Hematopoietic multipotent progenitor cell treated with erythropoietin and hydrocortisone succinate and interleukin-3 and kit ligand, for 15 days (in vitro differentiated cells): ENCODE measurements at places on chromosomes 6 and 20.

GRCh38 chr20:35511814-35512420 lies 17.5 kb downstream of the C20orf173 start:
- peak; percentile 65 for DNase-seq

GRCh38 chr6:93222071-93222851 lies 197.1 kb downstream of the EPHA7 start:
- no peak for DNase-seq

DNA sequence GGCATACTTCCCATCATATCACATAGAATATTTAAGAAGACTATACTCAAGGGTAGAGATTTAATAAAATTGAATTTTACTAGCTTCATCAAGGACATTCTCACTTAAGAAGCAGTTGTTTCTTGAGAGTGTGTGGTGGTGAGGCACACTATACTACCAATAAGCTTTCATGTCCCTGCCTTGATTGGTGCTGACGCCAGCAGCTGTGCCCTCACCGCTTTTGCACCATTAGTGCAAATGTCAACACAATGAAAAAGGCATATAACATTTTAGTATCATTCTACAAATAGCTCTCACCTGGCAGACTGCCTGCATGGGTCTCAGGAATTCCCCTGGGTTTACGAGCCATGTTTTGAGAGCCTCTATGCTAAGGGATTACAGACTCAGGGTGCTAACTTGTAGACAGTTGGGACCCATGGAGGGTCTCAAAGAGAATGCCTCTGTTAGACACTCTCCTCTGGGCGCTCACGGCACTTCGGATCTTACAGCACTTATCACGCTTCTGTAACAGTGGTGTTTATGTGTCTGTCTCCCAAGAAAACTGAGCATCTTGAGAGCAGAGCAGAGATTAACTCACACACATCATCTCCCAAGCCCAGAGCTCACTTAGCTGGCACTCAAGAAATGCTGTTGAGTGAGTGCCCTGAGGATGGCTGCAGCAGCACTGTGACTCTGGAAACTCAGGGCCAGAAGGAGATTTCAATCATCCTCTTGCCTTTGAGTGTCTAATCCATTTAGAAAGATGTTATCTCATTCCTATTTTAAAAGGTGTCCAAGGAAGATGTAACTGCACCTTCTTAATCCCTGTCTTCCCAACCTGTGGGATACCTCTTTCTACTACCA lies 143.3 kb upstream of the GPR6 start:
- DNase-seq, result no peak

- DNase-seq, result no peak
Measured at GRCh38 chr6:3181105-3181504, 23.8 kb upstream of the TUBB2A start.

GRCh38 chr6:84074988-84075781 lies 41.6 kb downstream of the MRAP2 start:
- no peak for DNase-seq

DNA sequence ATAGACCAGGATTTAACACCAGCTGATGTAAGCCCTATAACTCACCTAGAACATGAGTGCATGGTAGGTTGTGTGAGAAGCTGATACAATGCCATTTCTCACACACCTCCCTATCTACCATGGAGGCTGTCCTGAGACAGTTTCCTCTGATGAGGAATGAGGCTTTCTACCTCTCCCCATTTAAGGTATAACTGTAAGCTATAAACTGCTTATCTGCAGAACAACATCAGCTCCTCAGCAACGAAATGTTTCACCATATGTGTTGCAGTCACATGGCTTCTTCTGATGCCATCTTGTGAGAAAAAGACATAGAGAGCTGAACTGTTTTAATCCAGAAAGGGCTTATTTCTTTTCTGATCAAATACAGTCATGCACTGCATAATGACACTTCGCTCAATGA lies 20.7 kb downstream of the ZKSCAN3 start:
- no peak for DNase-seq

GRCh38 chr6:31740397-31741223 lies 805 bp downstream of the MSH5 start:
- DNase-seq, result no peak

- no peak for DNase-seq
Measured at GRCh38 chr6:122853259-122853995, 64.4 kb downstream of the SMPDL3A start.

GRCh38 chr6:134878136-134878535 lies 71.8 kb downstream of the ALDH8A1 start:
- DNase-seq, result no peak

- DNase-seq, result peak; percentile 89
Measured at GRCh38 chr20:10434832-10435812, at the start of gene SLX4IP. Gene SLX4IP (plus strand): TSS chr20:10435305. CDS start chr20:10458205, 22,900 bp downstream.

DNA sequence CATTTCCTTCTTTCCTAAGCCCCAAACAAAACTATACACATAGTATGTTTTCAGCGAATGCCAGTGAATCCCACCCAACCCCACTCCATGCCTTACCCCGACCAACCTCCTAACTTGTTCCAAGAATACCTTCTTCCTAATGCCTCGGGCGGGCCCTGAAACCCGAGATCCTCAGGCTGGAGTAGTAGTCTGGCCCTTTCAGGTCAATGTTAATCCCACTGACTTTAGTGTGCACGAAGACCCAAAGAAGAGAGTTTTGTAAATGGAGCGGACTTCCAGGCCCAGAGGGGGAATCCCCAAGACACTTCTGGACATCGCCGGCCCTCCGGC lies 394 bp downstream of the YIPF3 start:
- no peak for DNase-seq

DNA sequence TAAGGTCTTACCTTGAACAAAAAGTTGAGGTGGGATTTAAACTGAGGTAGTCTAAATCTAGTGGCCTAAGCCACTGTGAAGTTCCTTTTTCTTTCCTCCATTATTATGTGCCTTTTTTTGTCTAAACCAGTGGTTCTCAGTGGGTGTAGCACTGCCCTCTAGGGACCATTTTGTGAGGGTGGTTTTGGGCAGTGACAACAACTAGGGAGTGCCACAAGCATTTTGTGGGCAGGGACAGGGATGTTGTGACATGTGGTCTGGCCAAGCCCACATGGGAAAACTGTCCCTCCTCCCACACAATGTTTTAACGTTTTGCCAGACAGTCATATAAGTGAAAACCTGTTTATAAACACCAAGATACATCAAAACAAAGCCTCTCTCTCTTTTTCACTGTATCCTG lies 899.4 kb upstream of the FLRT3 start:
- DNase-seq, result no peak

- DNase-seq, result no peak
Measured at GRCh38 chr6:39850736-39851297, 58.6 kb downstream of the DAAM2 start.

- no peak for DNase-seq
Measured at GRCh38 chr6:37013516-37014491, 8.3 kb downstream of the FGD2 start.

- no peak for DNase-seq
Measured at GRCh38 chr20:44914924-44915323, 5.1 kb downstream of the PABPC1L start.

DNA sequence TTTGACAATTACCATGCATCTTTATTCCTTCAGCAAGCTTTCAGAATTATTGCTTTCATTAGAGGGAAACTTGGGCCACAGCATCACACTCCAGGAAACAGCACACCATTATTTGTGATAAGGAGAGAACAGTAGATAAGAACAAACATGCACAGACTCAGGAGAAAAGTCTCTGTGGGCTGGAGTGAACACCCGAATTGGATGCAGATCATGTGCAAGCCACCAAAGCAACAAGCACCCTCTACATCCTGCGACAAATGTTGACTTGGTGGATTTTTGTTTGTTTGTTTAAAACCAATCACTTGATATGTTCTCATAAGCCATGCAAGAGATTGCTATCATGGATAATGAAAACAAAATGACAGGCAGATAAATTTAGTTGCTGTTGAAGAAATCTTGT lies 67.7 kb upstream of the ZFP64 start:
- no peak for DNase-seq

DNA sequence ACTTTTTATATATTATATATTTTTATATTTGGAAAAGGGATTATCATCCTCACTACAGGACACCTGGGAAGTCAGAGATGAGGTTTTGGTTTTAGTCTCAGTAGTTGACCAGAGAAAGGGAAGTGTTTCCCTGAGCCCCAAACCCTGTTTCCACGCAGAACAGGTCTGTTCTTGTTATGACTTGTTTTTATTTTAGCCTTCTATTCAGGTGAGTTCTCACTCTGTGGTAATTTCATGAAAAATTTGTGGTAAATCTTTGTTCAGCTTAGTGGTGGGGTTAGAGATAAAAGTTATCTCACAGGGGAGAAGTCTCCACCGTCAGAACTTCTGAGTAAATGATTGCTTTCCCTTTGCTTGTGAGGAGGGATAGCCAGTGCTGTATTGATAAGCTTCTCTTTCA lies 224.9 kb downstream of the FARS2 start:
- DNase-seq, result no peak

- DNase-seq, result no peak
Measured at GRCh38 chr20:58019027-58019849, 209.2 kb downstream of the ANKRD60 start.

DNA sequence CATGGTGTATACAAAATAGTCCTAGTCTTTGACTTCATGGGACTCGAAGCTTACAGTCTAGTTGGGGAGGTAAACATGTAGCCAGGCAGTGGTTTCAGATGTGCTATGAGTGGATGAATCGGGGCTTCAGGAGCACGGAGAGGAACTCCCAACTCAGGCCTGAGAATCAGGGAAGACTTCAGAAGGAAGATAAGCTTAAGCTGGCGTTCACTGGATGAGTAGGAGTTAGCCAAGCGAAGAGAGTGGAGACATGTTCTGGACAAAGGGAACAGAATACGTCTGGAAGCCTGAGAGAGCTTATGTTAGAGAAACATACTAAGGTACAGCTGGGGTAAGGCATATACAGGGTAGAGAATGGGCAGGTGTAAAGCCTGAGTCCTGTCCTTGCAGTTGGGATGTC lies 8.8 kb downstream of the CARMIL1 start:
- DNase-seq, result no peak

DNA sequence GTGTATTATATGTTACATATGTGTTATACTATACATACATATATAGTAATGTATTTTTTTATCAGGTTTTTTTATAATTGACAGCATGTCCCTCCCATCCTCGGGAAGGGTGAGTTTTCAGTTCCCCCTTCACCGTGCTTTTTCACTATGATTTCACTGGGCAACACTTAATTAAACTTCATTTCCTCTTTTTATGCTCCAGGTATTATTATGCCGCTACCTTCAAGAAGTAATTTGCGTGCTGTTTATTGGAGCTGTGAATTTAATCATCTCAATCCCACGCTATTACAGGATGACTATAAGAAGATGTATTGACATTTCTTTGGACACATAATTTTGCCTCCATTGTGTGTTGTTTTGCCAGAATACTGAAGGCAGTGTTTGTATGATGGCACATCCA lies 228.6 kb downstream of the SAMD5 start:
- DNase-seq, result no peak

DNA sequence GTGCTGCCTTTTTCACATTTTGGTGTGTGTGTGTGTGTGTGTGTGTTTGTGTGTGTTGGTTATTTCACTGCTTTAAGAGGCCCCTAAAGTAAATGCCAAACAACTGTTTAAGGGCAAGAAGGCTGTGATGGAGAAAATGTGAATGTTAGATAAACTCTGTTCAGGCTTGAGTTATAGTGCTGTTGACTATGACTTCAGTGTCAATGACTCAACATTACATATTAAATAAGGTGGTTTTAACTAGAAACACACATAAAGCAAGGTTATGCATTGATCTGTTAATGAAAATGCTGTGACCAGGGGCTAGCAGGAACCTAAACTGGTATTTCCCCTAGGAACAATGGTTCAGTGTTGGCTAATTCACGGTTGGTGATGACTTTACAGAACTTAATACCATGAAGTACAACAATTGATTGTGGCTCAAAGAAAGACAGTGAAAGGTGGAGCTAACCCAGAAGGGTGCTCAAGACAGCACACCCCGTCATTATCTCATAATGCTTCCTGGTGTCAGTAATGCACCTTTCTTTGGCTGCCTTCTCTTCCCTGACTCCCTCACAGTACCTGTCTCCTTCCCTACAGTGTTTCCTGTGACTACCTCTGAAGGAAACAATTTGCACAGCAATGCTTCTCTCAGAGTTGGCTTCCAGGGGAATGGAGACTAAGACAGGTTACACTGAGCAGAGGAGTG lies 116.1 kb downstream of the RIN2 start:
- DNase-seq, result no peak

DNA sequence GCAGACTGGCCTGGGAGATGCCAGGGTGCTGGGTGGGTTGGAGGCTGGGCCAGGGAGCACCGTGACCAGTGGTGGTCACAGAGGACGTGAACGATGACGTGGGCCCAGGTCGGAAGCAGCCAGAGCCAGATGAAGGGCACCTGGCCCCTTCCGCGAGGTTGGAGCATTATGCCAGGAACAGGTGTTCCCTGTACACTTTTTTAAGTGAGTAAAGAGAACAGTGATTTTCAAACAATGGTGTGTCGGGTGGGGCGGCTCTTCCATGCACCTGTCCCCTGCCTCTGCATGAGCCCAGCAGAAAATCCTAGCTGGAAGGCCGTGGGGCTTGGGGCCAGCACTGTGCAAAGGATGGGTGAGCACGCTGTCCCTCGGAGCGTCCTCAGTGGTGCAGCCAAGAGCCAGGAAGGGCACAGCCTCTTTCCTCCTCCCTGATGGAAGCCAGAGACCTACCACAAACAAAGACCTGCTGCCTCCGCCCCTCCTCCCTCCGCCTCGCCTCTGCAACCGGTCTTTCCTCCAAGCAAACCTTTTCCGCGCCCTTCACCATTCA lies 350.5 kb downstream of the ZFAND3 start:
- DNase-seq, result no peak

GRCh38 chr6:42173101-42173500 lies at the start of gene GUCA1A:
Gene GUCA1A (plus strand): TSS chr6:42173364. CDS start chr6:42173614, 250 bp downstream.
- DNase-seq, result no peak

DNA sequence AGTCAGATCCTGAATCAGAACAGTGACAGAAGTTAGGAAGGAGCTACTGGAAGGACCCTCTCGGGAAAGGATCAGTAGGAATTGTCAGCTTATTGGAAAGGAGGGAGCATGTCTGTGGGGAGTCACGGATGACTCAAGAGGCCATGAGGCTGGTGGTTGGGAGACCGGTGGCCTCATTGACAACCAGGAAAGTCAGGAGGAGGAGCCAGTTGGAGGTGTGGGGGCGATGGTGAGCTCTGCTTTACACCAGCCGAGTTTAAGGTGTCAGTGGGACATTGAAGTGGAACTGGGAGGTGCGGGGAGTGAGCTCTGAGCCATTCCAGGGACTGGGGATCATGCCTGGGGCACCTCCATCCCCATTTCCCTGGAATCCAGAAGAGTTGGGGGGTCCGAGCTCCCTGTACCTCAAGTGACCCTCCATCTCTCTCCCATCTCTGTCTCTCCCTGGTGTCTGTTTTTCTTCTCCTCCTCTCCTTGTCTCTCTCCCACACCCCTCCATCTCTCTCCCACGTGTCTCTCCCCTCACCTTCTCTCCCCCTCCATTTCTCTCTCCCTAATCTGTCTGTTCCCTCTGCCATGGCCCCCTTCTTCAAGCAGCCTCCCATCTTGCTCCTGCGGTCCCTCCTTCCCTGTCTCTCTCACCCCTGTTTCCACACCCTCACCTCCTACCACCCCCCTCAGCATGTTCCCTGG lies 14.3 kb upstream of the ZBTB9 start:
- DNase-seq, result no peak

DNA sequence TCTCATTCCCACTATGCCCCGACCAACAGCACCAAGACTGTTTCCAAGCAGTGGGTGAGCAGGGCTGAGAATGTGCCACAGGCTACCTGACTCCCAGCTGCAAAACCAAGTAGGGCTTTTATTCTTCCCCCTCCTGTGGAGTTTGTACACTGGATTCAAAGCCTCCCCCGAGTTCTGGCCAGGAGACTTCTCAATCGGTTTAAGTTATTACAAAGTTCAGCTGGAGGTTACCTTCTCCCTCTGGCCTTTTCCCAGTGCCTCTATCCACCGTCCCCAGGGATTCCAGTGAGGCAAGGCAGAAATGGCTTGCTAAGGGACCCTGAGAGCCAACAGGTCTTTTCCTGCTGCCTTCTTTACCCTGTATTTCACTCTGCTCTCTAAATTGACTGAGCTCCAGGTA lies 217.0 kb downstream of the ADGRG6 start:
- DNase-seq, result no peak
